Pancreas (tissue), 10 donors: ENCODE measurements at places on chromosomes 1 and 21.

GRCh38 chr1:199639453-199639852, 388.1 kb upstream of the NR5A2 start:
- DNase-seq: no peak

GRCh38 chr1:202193614-202194327, at the start of gene LGR6:
Gene LGR6 (plus strand): TSS chr1:202193799. CDS start chr1:202193990, 191 bp downstream.
- no peak for DNase-seq

GRCh38 chr1:17134034-17134433, 14.8 kb upstream of the PADI2 start:
- no peak for DNase-seq

- DNase-seq: no peak
Observed at GRCh38 chr1:203206129-203206687, 19.7 kb upstream of the CHI3L1 start.

DNA sequence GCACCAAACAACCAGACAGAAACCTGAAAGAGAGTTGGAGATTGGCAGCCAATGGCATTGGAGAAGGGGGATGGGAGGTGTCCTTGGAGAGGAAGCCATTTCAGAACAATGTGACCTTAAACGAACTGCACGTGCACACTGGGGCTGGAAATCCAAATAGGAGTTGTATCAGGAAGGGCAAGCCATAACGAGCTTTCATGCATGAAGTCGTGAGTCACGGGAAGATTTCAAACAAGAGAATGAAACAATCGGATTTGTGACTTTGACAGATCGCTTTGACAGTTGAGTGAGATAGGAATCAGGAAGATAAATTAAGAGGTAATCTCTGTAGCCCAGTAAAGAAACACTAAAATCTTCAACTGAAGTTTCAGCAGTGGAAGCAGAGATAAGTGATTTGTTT, 445.8 kb upstream of the ZP4 start:
- no peak for DNase-seq

- DNase-seq: no peak
Observed at GRCh38 chr1:26288311-26288941, 8.5 kb downstream of the SH3BGRL3 start.

GRCh38 chr1:207676153-207676552, 31.2 kb downstream of the CR1L start:
- DNase-seq: no peak

DNA sequence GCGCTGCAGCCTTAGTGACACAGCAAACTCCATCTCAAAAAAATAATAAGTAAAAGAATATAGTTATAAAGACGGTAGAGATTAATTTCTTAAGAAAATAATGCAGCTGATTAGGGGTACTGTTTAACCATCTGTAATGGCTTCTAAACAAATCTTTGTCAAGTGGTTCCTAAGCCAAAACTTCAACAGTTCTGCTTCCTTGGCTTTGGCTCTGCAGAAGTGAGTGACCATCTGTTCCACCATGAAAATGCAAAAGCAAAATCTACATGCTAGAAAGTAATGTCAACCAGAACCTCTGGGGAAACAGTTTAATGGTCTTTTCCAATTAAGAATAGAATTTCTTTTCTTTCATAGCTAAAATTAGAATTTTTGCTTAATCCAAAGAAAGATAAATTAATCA, 8.3 kb upstream of the SH2D5 start:
- no peak for DNase-seq

DNA sequence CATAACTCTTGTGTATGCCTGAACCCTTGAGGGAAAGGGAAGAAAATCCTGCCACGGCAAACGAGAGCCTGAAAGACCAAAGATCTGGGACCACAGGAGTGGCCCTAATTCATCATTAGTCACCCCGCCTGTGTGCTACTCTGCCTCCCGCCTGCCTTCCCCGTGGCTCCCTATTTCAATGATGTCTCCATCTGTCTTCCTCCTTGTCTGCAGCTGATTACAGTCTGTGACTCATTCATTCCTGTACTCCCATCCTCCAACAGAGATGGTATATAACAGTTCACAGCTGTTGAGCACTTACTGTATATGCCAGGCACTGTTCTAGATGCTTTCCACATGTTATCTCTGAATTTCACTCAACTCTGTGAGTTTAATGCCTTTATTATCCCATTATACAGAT, 96.6 kb downstream of the SEC16B start:
- no peak for DNase-seq

- no peak for DNase-seq
Observed at GRCh38 chr1:242710286-242710685, 185.8 kb upstream of the PLD5 start.

GRCh38 chr1:206859082-206859521, 6.3 kb upstream of the IL20 start:
- no peak for DNase-seq
